ENCODE measurements at places on chromosomes 3 and 15. TPM values are rescaled to one million over a fixed set of nuclear protein-coding genes. Genes with fewer than 3 reads are reported as not detected.

GRCh38 chr15:39746176-39746575, 36.5 kb downstream of the FSIP1 start:
- DNase-seq = no peak

DNA sequence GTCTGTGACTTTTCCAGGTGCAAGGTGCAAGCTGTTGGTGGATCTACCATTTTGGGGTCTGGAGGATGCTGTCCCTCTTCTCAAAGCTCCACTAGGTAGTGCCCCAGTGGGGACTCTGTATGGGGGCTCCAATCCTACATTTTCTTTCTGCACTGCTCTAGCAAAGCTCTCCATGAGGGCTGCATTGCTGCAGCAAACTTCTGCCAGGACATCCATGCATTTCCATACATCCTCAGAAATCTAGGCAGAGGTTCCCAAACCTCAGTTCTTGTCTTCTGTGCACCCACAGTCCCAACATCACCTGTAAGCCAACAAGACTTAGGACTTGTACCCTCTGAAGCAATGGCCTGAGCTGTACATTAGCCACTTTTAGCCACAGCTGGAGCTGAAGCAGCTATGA, 694.5 kb upstream of the BCHE start:
- no peak for DNase-seq

GRCh38 chr3:32366638-32367397, 24.8 kb upstream of the CMTM7 start:
- DNase-seq = no peak

GRCh38 chr3:133476971-133477375, 77.1 kb downstream of the BFSP2 start:
- no peak for DNase-seq

Gene EFCC1
- 0.07 TPM for total RNA-seq

Measured in activated CD4-positive, alpha-beta T cell treated with anti-CD3 and anti-CD28 coated beads, Interleukin-2, amount 10 ng/mL, durations not matched to agents 7 days and 5 days (primary cell).